ENCODE measurements at places on chromosomes 13 and 19. TPM values are rescaled to one million over a fixed set of nuclear protein-coding genes. Genes with fewer than 3 reads are reported as not detected.

TNNI3 gene
- total RNA-seq: 1.00 TPM

ZNF223 gene
- 3.3 TPM for total RNA-seq

CGB7 gene
- 0.34 TPM for total RNA-seq

ACP7 gene
- total RNA-seq: 6.3 TPM

ZNF530 gene
- 7.7 TPM for total RNA-seq

ZNF414 gene
- 5.8 TPM for total RNA-seq

KIR2DL1 gene
- total RNA-seq: not detected

UPK1A gene
- total RNA-seq: not detected

SOX1 gene
- total RNA-seq: 0.33 TPM

HCST gene
- total RNA-seq: 1.1 TPM

MCEMP1 gene
- total RNA-seq: not detected
